Hematopoietic multipotent progenitor cell treated with erythropoietin and hydrocortisone succinate and interleukin-3 and kit ligand, for 15 days (in vitro differentiated cells): ENCODE measurements at places on chromosomes 5 and 9.

DNA sequence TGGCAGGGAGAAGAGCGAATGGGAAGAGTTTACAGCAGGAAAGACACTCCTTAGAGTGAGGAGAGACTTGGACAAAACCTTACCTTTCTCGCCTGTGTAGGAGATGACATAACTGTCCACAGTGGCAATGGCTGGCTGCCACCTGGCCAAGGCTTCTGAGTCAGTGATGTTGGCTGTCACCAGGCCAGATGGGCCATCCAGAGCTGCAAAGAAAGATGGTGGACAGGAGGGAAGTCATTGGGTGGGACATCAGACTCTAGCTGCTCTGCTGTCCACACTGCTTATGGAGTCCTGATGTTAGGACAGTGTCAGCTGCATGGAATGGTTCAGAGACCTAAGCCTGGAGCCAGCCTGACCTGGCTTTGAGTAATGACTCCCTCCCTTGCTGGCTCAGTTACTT lies 79.8 kb downstream of the TNC start:
- no peak for DNase-seq

DNA sequence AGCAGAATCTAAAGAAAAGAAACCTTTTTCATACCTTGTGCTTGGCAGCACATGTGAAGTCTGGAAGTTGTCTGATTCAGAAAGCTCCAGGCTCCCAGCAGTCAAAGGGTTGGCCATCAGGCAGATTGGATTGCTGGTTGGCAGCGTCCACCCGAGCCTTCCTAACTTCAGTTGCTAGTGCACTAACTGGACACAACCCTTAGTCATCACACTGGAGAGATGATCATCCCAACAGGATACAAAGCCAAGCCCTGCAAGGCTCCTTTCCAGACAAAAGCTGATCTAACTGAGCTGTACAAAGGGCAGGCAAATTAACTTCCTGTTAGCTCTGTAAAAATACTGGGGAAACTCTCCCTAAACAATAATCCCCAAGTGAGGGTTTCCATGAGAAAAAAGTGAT lies 185.6 kb downstream of the SNX18 start:
- no peak for DNase-seq

- DNase-seq, result no peak
These were observed 314.8 kb downstream of the ARHGEF28 start for GRCh38 chr5:73940801-73941200.

DNA sequence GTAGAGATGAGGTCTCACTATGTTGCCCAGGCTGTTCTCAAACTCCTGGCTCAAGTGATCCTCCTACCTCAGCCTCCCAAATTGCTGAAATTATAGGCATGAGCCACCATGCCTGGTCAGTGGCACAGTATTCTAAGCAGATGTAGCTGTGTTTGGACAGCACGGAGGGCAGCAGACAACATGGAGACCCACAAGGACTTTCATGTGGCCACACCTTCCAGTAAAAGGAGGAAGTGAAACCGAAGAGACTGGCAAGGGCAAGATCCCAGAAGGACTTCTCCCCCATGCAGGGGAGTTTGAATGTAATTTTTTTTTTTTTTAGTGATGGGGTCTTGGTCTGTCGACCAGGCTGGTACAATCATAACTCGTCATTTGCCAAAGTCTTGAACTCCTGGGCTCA lies 172.2 kb downstream of the TRPM3 start:
- no peak for DNase-seq

GRCh38 chr9:19288081-19288480 lies 57.6 kb downstream of the DENND4C start:
- DNase-seq, result no peak

DNA sequence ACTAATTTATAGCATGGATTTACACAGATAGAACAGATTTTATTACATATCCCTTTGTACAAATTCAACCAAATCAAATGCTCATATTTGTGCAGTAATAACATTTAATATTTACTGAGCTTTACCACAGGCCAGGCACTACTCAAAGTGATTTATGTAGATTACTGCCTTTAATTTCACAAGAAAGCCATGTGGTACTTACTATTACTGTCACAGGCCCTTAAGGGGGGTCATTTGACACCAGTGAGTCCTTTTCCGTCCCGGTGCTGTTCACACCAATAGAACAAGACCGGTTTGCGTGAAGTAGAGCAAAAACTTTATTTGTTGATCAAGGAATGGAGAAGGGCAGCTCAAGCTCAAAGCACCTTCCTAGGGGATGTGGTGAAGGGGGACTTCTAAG lies 308.5 kb upstream of the KCNN2 start:
- no peak for DNase-seq

GRCh38 chr5:154829589-154830218 lies 20.7 kb downstream of the FAXDC2 start:
- DNase-seq, result no peak

DNA sequence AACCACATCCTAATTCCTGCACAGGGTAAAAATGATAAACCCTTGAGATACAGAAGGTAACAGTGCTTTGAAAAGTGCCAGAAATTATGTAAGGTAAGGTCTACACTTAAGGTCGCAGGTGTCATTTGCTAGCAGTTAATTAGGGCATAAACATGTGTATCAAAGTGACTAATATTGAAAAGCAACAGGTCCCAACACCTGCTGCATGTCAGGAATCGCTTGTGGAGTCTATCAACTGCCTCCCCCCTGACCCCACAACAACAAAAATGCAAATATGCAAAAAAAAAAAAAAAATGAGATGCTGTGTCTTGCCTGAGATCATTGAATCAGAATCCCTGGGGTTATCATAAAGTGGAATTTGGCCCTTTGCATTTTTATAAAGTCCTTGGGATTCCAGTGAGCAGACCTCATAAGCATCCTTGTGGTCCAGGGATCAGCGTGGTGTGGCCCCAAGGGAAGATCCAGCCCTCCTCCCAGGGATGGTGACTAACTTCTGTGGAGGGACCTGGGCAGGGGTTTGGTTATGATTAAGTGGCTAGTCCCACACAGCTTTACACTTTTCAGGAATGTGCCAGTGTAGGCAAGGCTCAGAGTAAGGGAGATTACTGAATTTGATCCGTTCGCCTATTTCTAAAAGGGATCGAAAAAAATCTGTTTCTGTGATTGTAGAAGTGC lies 92.5 kb upstream of the TNFSF8 start:
- DNase-seq, result no peak

GRCh38 chr5:16805486-16805885 lies 130.6 kb downstream of the MYO10 start:
- DNase-seq, result no peak

DNA sequence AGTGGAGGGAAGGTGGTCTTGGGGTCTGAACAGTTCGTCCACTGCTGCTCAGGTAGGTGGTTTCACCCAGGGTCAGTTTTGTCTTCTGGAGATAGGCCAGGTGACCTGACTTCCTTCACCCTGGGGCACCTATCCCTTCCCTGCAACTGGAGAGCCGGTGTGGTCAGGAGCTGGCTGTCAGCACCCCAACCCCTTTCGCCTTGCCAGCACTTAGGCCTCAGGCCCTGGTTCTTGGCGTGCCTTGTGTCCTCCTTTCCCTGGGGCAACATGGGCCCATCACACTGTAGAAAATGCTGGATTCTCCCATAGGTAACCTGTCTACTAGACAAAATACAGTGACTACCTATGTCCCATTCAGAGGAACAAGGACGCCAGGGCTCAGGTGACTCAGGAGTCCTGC lies 13.1 kb downstream of the PROP1 start:
- DNase-seq, result no peak

GRCh38 chr5:142097681-142098080 lies 10.9 kb upstream of the NDFIP1 start:
- DNase-seq, result no peak

DNA sequence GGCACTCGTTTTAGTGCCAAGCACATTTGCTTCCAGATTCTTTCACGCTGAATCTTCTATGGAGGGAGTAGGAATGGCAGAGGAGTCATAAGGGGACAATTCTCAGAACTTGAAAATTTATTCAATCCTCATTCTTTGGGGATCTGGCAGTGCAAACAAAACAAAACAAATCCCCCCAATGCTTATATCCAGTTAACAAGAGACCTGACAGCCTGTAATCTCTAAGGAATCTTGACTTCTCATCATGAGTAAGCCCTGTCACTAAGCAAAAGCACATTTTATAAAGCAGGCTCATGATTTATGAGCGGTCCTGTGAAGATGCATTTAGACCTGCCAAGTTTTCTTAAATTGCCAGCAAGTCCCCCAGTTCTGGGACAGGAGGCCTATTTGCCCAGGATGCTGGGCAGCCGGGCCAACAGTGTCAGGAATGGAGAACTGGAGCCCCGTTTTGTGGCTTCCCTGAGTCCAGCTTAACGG lies 513.9 kb downstream of the CTNND2 start:
- DNase-seq, result no peak

DNA sequence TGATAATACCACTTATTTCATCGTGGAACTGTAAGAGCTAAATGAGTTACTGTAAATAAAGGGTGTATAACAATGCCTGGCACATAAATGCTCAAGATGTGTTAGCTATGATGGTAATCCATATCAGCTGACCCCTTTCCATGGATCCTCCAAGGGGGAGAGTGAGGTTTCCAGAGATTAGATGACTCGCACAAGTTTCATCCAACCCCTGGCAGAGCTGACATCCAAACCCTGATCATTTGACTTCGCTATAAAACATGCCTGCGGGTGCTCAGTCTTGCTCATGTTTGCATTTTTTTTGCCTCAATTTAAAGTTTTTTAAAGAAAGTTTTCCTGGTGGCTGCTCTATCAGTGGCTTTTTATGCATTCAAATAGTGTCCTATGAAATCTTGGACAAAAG lies 145.7 kb upstream of the SMIM23 start:
- no peak for DNase-seq
